ENCODE measurements at places on chromosomes 7 and 10. TPM values are rescaled to one million over a fixed set of nuclear protein-coding genes. Genes with fewer than 3 reads are reported as not detected.

- peak; percentile 88 for DNase-seq
Observed at GRCh38 chr10:35640951-35641675, 983 bp downstream of the FZD8 start.

GRCh38 chr7:129083525-129083924, 28.6 kb upstream of the TNPO3 start:
- no peak for DNase-seq

- peak; percentile 8 for DNase-seq
Observed at GRCh38 chr10:34760606-34761005, 54.5 kb downstream of the PARD3 start.

GRCh38 chr10:106557053-106557452, 607.5 kb downstream of the SORCS1 start:
- DNase-seq = no peak

EPHB4 gene
- total RNA-seq = 57.5 TPM

- DNase-seq = no peak
Observed at GRCh38 chr7:111958431-111958830, 247.8 kb downstream of the DOCK4 start.

- peak; percentile 46 for DNase-seq
Observed at GRCh38 chr10:61897671-61898434, 3.6 kb upstream of the ARID5B start.

GRCh38 chr7:110803602-110804143, 287.3 kb upstream of the LRRN3 start:
- no peak for DNase-seq

ACSL5 gene
- total RNA-seq = 18.3 TPM

DNA sequence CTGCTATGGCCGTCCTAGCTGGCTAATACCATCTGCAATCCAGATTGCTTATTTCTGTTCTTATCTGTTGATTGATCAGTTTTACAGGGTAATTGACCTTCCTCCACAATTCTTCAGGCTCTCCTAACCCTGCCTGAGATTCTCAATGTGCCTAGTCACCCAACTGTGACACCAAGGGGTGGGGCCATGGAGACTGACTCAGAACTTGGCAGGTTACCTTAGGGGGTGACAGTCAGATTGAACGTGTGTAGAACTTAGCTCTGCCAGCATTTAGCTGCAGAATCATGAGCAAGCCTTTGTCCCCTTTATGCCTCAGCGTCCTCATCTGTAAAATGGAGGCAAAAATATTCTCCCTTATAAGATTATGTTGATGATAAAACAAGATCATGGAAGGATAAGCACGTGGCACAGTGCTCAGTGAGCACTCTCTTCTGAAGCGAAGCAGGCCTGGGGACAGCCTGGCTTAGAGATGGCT, 19.1 kb upstream of the LEP start:
- DNase-seq = peak; percentile 88

CCDC7 gene
- total RNA-seq = 1.8 TPM

GRCh38 chr7:43674559-43675436, 54.5 kb downstream of the COA1 start:
- DNase-seq = peak; percentile 86

FBXW4 gene
- total RNA-seq = 6.5 TPM

CTNNA3 gene
- not detected for total RNA-seq

UCMA gene
- total RNA-seq = not detected

IMPDH1 gene
- total RNA-seq = 81.1 TPM

DNA sequence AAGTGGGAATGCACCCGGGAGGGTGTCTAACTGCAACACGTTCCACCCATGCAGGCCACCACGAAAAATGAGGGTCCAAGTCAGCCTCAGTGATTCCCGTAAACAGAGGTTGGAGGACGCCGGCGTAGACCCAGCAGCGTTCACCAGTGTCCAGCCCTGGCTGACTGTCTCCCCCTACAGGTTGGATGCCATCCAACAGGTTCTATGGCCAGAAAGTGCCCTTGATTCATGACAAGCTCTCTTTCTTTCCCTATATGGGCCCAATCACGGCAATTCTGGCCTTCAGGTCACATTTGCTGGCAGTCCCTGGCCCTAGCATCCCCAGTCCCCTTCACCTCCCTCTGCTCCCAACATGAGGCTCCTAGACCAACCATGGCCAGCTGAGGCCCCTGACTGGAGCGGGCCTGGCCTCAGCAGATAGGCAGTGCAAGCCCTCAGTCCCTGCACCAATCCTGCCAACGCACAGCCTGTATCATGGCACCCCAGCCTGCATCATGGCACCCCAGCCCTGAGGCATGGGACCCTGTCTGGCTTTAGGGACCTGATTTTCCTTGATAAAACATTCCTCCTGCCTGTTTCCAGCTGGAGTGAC, 227.4 kb downstream of the GRID1 start:
- peak; percentile 3 for DNase-seq

LIPF gene
- not detected for total RNA-seq

GRCh38 chr10:74589226-74589673, 237.2 kb upstream of the KAT6B start:
- DNase-seq = peak; percentile 87

DNA sequence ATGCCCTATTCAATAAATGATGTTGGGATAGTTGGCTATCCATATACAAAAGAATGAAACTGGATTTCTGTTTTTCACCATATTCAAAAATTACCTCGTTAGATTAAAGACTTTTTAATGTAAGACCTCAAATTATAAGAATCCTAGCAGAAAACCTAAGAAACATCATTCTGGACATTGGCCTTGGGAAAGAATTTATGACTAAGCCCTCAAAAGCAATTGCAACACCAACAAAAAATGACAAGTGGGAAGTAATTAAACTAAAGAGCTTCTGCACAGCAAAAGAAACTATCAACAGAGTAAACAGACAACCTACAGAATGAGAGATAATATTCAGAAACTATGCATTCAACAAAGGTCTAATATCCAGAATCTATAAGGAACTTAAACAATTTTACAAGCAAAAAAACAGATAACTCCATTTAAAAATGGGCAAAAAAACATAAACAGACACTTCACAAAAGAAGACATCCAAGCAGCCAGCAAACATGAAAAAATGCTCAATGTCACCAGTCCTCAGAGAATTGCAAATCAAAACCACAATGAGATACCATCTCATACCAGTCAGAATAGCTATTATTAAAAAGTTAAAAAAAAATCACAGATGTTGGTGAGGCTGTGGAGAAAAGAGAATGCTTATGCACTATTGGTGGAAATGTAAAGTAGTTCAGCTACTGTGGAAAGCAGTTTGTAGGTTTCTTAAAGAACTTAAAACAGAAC, 309.8 kb downstream of the AHR start:
- peak; percentile 28 for DNase-seq

CYP3A4 gene
- total RNA-seq = 0.11 TPM

- DNase-seq = no peak
Observed at GRCh38 chr7:100380196-100380595, 6.9 kb downstream of the PILRA start.

GRCh38 chr7:155645662-155646061, 1.2 kb downstream of the RBM33 start:
- no peak for DNase-seq

MKI67 gene
- 32.2 TPM for total RNA-seq

HYAL4 gene
- 2.1 TPM for total RNA-seq

ASB10 gene
- total RNA-seq = not detected

ACSM6 gene
- not detected for total RNA-seq

- no peak for DNase-seq
Observed at GRCh38 chr10:126940670-126941310, 35.6 kb downstream of the DOCK1 start.

DNA sequence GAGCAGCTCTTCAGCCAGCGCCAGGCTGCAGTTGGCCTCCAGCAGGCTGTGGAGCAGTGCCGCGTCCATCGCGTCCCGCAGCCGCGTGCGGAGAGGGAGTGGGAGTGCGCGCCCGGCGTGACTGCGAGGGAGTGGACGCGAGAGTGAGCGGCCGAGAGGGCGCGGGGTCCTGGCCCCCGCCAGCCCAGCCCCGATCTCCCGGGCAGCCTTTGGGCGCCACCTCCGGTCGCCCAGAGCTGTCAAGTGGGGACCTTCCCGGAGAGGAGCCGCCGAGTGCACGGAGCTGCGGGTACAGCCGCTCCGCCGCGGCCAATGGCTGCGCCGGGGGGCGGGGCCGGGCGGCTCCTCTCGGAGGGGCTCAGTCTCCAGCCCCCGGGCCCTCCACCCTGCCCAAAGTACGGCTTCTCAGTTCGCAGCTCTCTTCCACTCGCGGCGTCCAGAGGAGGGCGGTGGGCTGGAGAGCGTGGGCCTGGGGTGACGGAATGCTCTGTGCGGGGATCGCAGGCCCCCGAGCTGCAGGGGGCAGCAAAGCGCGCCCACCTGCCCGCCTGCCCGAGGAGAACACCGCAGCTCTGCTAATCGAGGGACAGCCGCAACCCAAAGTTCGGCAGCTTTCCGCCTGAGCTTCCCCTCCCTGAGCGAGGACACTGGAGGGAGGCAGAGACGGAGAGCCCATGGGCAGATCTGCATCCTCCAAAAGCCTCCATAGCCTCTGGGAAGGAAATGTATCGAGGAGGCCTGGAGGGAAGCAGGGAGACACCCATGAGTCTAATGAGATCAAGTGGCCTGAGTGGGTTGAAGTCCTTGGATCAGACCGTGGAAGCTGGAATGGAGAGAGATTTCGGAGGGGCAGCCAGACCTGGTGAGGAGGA, at the start of gene CRHR2:
Gene CRHR2, minus strand, starts transcription at position 245 of the 872 bp plus-strand sequence. Its CDS starts 176 bp downstream, at position 69.
- DNase-seq = peak; percentile 51

DNA sequence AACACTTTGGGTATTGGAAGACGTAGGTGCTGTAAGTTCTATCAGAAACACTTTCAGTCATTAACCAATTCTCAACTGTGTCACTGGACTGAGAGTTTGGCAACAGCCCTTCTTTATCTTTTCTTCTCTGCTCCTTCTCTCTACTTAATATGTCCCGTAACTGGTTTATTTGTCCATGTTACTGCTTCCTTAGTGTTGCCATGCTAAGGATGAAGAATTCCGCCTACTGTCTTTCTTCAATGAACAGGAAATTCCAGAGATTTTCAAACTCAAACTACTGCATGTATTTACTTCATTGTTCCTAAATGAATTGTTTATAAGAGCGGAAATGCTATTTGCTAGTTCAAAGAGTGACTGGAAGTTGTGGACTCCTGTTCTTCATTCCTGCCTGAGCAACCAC, 143.7 kb downstream of the TAX1BP1 start:
- DNase-seq = no peak

GRCh38 chr10:76036111-76036940, 604.9 kb downstream of the LRMDA start:
- peak; percentile 57 for DNase-seq

DNA sequence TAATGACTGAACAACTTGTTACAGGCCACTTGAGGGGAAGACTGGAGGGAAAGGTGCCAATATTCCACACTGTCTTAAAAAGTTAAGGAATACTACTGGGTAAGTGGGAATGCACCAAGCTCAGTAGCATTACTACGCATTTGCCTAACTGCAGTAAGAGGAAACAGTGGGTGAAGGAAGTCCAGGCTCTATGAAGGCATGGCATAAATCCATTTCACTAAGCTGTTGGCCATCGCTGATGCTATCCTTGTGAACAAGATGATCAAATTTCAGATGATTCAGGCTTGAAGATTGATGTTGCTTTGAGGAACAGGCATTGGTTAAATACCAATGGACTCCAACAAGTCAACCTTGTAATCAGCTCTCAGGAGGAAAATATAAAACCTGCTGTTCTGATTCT, 44.2 kb upstream of the TES start:
- DNase-seq = no peak

GRCh38 chr10:112959207-112959838, 9.3 kb downstream of the TCF7L2 start:
- DNase-seq = peak; percentile 15

CACNB2 gene
- total RNA-seq = not detected

DNA sequence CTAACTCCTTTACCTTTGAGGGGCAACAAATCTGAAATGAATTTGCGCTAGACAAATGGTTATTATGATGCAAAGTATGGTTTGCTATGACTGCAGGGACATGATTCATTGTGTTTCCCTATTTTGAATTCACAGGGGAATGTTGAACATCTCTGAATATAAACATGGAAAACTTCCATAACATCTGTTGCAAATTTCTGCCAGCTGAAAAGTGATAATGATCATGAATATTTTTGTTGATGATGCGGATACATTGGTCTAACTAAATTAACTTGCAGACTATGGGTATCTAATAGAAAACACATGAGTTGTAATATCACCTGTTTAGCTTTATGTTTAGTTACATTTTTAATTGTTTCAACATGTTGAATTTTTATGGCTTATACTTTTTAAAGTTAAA, 1325.5 kb downstream of the REEP3 start:
- DNase-seq = no peak

DNA sequence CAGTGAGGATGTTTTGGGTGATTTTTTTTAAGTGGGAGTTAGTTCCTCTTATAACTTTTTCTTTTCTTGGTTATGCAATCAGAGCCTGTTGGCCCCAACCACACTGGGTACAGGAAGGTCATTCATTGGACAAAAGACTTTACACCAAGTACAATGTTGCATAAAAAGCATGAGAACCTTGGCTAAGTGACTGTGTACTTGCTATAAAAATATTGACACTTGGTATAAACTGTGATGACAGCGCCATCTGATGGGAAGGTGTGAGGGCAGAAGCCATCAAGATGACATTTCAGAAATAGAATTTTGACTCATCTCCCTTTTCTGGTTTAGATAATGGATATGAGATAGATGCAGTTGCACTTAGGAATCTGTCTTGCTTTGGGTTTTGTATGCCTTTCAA, 126.4 kb upstream of the CCDC6 start:
- DNase-seq = peak; percentile 39

RTKN2 gene
- total RNA-seq = 8.5 TPM

DNA sequence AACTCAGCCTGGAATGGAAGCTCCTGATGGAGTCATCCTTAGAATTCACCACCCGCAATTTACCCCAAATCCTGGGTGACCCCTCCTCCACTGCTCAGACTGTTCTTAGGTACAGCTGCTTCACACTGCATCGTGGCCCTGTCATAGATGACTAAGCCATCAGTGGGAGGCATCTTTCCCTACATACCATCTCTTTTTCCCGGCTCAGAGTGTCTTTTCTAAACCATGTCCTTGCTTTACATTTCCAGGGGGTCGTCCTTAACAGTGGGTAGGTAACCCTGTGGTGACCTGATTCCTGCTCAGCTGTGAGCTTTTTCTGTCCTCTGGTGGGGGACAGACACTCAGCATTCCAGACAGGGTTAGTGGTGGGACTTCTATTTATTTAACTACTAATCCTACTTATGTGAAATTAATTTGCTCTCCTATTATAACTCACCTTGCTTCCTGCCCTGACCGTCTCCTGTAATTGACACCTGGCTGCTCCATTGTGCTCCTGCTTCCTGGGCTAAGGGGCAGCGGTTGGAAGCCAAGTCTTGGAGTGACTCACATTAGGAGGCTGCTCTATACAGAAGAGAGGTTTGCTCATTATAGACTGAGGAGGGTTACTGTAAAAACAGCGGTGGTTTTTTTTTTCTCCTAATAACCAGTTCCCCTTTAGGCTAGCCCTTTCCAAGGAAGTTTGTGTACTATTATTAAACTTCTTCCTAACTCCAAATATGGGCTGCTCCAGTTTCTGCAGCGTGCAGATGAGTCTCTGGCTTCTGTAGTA, 40.6 kb downstream of the PYROXD2 start:
- DNase-seq = peak; percentile 73

DNA sequence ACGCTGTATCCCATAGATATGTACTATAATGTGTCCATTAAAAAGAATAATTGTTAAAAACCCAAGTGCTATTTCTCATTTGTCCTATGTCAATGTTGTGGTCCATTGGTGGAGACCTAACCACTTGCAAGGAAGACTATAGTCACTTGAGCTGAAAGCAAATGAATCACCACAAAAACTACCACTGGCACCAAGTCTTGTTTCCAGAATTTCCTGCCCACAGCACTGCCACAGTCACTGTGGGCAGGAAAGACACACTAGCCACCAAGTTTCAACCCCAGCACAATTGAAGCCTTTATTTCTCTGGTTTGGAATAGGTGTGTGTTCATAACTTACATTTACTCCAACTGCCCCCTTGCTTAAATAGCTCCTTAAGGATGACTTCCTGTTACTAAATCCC, 12.4 kb downstream of the DIP2C start:
- no peak for DNase-seq

All from Daoy (cell line).